ENCODE measurements at places on chromosomes 3 and 15.

DNA sequence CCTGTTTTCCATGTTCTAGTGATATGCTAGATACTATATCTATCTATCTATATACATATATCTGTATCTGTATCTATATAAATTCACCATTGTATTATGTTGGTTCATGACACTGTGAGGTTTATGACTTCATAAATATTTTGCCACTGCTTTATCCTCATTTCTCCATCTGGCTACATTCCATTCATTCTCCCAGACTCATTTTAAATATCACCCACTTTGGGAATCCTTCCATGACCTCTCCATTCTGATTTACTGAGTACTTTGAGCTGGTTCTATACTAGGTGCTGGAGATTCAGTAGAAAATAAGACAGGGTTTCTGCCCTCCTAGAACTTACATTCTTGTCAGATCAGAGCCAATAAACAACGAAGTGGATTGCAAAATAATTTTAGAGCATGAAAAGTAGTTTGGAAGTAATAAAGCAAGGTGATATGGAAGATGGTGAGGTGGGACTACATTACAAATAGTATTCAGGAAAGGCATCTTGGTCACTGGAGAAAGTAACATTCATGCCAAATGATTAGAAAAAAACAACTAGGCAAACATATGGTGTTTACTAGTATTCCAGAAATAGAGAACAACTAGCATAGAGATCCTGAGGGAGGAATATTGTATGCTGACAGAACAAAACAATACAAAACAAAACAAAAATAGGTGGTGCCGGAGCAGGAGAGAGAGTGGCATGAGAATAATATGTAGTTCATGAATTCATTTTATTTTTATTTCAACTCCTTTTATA, 11.6 kb upstream of the PLSCR4 start:
- DNase-seq = no peak

DNA sequence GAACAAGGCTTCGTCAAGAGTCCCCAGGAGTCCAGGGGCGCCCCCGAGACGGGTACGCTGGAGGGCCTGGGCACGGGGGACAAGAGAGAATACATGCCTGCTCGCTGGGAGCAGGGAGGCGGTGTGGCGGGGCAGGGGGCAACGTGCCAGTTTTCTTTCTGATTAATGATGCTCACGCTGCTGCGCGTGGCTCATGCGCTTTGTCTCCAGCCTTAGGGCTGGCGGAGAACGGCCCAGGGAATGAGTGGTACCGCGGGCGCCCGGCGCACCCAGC, 408 bp upstream of the ARPP21 start:
- DNase-seq = no peak

DNA sequence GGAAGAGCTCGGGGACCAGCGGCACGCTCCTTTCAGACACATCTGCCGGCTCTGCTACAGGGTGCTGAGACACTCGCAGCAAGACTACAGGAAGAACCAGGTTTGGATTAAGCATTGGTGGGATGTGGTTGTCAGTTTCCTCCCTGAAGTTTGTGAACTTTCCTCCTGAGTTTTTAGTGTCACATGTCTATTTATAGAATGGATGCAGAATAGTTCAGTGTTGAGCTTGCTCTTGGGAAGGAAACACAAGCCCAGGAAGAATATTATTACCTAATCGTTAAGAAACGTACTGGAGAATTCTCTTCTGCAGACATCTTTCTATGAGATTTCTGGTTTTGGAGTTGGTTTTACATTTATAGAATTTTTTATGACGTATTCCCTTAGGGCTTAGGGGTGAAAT, 172.0 kb downstream of the ITPR1 start:
- DNase-seq = no peak

- no peak for DNase-seq
Observed at GRCh38 chr3:182807061-182807460, 13.8 kb downstream of the ATP11B start.

DNA sequence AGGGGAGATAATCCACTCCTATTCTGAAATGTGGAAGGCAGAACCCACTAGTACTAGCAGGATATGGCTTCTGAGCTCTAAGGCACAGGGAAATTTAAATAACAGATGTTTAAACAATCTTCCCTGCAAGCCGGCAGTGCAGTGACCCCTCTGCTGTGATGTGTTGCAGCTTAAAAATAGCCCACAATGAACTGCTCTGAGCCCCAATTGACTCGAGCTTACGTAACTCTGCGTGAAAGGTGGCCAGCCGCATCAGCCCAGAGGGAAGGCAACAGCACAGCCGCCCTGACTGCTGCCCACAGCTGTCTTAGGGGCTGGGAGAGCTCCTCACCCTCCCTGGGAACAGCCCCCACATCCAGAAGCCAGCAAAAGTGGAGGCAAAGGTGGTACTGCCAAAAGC, 12.5 kb upstream of the CAMKV start:
- DNase-seq = no peak
